ENCODE measurements at places on chromosomes 1 and 21.
A peak's percentile ranks its signal among the peaks of the same experiment; 100 is the strongest.

DNA sequence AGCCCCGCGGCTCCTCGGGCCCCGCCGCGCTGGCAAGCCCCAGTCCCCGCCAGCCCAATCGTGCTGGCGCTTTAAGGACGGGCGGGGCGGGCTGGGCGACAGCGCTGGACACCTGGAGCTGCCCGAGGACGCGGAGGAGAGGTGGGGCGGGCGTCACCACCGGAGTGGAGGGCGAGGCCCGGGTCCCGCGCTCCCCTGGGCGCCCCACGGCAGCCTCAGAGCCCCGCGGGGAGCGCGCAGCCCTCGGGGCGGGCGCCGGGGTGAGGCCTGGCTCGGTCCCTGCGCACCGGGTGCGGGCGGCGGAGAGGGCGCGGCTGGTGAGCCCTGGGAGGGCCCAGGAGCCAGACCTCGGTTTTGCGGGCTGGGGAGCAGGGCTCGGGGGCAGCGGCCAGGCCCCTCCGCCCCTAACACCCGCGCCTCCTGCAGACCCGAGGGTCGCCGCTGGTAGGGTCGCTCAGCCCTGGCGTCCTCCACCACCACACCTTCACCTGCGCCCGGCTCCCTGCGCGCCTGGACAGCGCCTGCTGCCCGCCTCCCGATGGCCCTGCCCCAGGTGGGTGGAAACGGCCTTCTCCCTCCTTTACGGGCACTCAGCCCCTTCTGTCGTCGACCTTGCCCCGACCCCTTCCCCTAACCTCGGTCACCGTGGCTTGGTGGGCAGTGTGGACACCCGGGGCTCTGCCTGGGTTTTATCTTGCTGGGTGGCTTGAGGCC, at the start of gene TMEM61:
Gene TMEM61 (plus strand): TSS at position 101 of the 714 bp plus-strand sequence. CDS start 438 bp downstream, at position 539.
- DNase-seq, result no peak

DNA sequence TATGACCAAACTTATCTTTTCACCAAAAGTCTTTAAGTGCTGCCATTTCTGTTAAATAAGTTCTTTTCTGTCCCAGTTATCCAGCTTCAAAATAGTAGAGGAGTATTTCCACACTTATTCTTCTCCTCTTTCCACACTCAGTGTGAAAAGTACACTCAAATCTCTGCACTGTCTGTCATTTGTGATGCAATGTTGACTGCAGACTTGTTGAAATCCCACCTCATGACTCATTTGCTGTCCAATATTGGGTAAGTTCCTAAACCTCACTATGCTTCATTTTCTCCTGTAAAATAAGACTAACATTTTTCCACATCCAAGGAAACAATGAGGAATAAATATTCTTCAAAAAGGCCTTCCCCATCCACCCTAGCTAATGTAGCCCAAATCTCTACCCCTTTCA, 17.5 kb downstream of the LRRIQ3 start:
- DNase-seq, result no peak

DNA sequence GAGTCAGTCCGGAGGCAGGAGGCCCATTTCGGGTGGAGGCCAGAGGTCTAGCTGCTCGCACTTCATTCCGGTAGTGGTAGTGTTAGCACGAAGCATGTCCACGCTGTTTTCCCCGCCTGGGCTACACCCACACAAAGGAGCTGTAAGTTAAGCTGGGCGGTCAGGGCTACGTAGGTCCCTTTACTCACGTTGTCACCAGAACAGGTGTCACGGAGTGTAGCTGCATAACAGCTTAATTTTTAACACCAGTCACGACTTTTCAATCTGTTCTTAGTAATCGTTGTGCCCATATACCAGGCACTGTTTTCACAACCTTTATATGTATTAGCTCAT, 15.6 kb downstream of the HLX start:
- no peak for DNase-seq

- DNase-seq, result no peak
These were observed 353.9 kb upstream of the C1orf174 start for GRCh38 chr1:4253935-4254334.

- DNase-seq, result no peak
These were observed 350.7 kb downstream of the NTNG1 start for GRCh38 chr1:107491582-107491981.

- DNase-seq, result peak; percentile 62
These were observed 898 bp upstream of the TMEM200B start for GRCh38 chr1:29124366-29125236.

GRCh38 chr1:167789501-167789900, 67.7 kb downstream of the MPZL1 start:
- DNase-seq, result no peak

DNA sequence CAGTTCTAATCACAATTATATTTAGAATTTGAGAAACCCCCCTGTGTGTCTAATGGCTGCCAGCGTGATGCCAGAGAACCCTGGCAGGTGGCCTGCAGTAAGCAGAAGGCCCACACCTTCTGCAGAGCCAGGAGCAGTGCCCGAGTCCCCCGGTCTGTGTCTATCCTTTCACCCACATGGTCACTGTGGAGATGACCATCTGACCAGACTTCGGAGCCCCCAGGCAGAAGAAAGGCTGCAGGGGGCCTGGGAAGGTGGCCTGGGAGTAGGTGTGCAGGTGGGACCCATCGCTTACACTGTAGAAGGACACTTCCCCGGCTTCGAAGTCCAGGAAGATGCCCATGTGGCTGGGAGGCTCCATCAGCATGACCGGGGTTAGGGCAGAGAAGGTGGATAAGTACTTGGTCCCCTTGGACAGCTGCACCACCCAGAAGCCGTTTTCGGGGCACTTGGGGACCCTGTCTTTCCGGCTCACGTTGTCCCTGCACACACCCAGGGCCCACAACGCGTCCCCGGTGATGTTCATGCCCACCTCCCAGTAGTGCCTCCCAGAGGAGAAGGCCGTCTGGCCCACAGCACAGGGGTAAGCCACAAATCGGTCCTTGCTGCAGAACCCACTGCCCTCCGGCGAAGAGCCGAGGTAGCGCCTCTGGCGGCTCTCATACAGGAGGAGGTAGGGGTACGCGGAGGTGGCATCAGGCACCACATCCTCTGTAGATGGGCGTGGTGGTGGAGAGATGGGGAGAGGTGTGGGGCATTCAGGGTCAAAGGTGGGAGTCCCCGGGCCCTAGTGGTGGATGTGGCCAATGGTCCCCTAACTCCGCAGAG, 1.6 kb upstream of the TRIM11 start:
- no peak for DNase-seq

- no peak for DNase-seq
These were observed 5.3 kb upstream of the P3R3URF start for GRCh38 chr1:46181343-46182260.

GRCh38 chr1:39954324-39954869, 548 bp upstream of the MFSD2A start:
- no peak for DNase-seq

DNA sequence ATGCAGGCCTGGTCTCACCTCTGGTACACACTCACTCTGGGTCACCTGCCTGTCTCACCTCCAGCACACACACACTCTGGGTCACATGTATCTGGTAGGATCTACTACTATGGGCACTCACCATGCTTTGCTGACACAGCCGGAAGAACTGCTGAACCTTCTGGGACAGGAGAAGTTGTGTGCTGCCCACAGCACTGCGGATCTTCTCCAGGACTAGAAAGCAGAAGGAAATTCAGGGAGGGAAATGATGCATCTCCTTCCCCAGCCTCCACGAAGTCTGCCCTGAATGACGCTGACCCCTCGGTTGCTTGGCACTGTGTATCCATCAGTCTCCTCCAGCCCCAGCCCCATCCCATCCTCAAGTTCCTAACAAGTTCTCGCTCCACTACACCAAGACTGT, 7.9 kb upstream of the SMIM12 start:
- no peak for DNase-seq

- DNase-seq, result no peak
These were observed 34.7 kb downstream of the SH3BP5L start for GRCh38 chr1:248791010-248791409.

GRCh38 chr1:57065442-57065841, 99.6 kb upstream of the C8B start:
- DNase-seq, result no peak

GRCh38 chr21:43824333-43825241, 35.2 kb downstream of the RRP1 start:
- no peak for DNase-seq

- DNase-seq, result peak; percentile 61
These were observed 5.9 kb upstream of the TTC22 start for GRCh38 chr1:54806931-54807611.

- no peak for DNase-seq
These were observed 33.6 kb downstream of the CD58 start for GRCh38 chr1:116537040-116537831.

GRCh38 chr1:160437432-160438316, 37.3 kb downstream of the VANGL2 start:
- DNase-seq, result peak; percentile 85

DNA sequence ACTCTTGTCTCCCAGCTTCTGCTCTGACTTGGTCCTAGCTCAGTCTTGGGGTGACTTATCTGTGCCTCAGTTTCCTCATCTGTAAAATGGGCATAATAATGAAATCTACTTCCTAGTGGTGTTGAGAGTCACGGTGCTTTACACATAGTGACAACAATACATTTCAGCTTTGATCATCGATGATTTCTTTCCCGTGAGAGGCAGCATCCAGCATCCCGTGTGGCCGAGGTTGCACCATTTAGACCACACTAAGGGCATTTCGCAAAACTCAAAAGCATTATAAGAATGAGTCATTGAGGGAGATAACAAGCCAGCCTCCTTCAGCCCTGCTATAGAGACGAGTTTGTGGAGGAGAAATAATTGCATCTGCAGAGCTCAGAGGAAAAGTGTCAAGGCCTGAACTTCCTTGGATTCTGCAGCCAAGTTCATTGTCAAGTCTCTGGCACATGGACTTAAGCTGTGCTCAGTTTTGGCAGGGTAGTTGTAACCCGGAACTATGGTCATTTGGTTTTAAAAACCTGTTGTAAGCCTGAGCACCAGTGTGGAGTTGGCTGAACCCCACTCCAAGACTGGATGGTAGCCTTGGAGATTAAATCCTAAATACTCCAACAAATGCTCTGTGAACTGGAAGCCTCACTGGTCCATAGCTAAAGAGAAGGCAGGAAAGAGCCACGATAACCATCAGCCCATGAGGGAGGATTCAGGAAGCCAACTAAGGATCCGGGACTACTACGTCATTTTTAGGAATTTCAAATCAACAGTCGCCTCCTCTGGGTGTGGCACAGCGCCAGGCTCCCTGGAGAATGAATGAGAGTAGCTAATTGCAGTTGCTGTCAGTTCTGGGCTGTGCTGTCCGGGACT, 64.2 kb downstream of the TCP10L start:
- no peak for DNase-seq

DNA sequence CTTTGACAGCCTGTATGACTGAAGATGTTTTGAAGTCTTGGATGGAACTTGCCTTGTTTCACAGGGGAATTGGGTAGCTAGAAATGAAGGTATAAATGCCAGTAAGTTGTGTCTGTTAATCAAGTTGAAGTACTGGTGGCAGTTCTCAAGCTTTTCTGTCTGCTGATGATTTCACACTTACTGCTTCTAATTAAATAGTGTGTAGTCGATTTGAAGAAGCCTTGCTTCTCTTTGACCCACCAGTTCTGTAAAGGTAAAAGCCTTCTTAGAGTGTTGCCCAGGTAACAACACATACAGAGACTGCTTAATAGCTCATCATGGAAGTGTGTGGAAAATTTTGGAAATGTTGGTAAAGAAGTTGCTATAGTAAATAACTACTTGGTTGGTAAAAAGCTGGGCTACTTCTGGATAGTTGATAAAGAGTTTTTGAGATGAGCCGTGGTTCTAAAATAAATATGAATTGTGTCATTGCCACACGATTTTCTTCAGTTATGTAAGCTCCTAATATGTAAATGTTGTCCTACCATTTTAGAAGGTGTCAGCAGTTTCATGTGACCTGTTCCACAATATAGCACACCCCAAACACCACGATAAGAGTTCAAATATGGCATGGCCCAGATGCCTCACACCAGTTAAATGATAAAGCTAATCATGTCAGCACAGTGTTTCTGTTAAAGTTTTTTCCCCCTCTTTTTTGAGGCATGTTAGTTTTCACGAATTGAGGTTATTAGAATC, 7.4 kb downstream of the RABGAP1L start:
- DNase-seq, result no peak

- DNase-seq, result no peak
These were observed 107.4 kb upstream of the ZBTB40 start for GRCh38 chr1:22344329-22344630.

GRCh38 chr1:168187177-168187576, 8.4 kb downstream of the TIPRL start:
- no peak for DNase-seq

GRCh38 chr21:31142600-31142999, 104.3 kb upstream of the KRTAP19-8 start:
- DNase-seq, result no peak

- DNase-seq, result no peak
These were observed 26.6 kb downstream of the MATN1 start for GRCh38 chr1:30696831-30697230.

DNA sequence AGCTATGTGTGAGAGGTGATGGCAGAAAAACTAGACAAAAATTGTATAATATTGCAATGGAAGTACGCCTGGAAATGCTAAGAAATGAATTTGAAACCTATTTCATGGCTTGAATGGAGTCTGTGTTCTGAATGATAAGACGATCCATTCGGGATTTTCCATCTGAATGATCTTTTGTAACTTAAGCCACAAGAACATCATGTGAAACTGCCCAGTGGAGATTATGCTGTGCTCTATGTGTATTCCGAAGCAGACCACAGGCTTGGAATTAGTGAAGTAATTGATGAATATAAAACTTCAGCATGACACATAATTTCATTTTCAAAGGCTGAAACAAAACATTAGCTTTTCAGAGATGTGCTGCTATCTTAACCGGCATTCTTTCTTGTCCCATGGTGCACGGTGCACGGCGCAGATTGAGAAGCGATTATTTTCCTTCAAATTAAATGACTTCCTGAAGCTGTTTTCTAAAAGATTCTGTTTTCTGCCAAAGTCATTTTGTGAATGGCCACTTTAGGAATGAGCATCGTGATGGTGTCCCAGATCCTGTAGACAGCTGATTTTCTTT, 652.9 kb downstream of the PLA2G4A start:
- no peak for DNase-seq

- DNase-seq, result no peak
These were observed 49.3 kb downstream of the STX6 start for GRCh38 chr1:180973369-180973768.

GRCh38 chr1:45880930-45881329, 77.5 kb downstream of the MAST2 start:
- no peak for DNase-seq

DNA sequence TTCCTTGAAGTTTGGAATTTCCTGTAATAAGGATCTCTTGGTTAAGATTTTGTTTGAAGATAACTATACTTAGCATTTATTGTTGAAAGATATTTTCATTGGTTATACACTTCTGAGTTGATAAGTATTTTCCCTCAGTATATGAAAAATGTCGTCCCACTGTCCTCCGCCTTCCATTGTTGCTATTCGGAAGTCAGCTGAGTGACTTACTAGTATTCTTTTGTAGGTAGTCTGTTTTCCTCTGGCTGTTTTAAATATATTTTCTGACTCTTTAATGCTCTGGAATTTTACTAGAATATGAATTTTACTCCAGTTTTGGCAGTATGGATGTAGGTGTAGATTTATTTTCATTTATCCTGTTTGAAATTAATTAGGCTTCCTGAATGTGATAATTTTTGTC, 498.7 kb upstream of the NFIA start:
- no peak for DNase-seq

GRCh38 chr1:2060072-2060471, 9.9 kb downstream of the PRKCZ start:
- DNase-seq, result no peak

GRCh38 chr1:198203434-198203833, 46.6 kb downstream of the NEK7 start:
- no peak for DNase-seq

GRCh38 chr21:41369105-41369919, 7.5 kb downstream of the MX2 start:
- DNase-seq, result peak; percentile 13
